ENCODE measurements at places on chromosomes 5 and 9.

- no peak for DNase-seq
These were observed 56.9 kb upstream of the SIMC1 start for GRCh38 chr5:176181271-176181855.

DNA sequence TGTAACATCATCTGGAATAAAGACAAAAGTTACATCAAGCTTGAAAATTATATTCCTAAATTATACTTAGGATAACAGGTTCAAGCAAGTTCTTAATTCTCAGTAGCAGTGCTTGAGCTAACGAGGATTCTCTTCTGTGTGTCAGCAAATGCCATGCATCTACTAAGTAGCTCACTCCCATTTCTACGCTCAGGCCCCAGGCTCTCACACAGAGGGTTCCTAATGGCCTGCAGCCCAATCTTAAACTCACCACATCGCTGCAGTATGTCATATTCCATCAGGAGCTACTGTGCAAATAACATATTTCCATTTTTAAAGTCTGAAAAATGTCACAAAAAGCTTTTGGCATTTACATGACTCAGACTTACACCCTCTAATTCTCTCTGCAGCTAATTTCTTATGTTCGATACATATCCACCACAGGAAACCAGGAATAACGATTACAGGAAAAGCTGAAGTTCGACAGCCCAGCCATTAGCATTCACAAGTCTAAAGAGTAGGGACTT, 474.8 kb downstream of the EFNA5 start:
- no peak for DNase-seq

DNA sequence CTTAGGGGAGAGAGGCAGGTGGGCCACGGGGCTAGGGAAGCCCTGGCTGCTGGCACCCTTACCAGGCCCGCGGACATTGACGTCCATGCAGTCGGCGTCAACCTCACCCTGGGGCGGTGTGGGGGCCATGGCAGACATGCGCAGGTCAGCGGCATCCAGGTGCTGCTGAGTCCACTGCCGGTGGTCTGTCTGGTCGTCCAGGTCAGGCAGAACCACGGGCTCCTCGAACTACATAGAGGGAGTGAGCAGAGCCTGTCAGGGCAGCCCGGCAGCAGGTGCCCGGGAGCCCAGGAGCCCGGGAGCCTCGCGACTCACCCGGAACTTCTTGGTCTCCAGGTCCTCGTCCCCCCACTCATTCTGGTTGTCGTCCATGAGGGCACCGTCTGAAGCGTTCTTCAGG, 18.8 kb upstream of the SEC16A start:
- DNase-seq = no peak

GRCh38 chr9:38107811-38108304, 38.8 kb upstream of the SHB start:
- no peak for DNase-seq

GRCh38 chr9:126307322-126308061, 19.1 kb upstream of the MVB12B start:
- DNase-seq = no peak

GRCh38 chr5:17020678-17021601, 84.9 kb upstream of the MYO10 start:
- DNase-seq = no peak

DNA sequence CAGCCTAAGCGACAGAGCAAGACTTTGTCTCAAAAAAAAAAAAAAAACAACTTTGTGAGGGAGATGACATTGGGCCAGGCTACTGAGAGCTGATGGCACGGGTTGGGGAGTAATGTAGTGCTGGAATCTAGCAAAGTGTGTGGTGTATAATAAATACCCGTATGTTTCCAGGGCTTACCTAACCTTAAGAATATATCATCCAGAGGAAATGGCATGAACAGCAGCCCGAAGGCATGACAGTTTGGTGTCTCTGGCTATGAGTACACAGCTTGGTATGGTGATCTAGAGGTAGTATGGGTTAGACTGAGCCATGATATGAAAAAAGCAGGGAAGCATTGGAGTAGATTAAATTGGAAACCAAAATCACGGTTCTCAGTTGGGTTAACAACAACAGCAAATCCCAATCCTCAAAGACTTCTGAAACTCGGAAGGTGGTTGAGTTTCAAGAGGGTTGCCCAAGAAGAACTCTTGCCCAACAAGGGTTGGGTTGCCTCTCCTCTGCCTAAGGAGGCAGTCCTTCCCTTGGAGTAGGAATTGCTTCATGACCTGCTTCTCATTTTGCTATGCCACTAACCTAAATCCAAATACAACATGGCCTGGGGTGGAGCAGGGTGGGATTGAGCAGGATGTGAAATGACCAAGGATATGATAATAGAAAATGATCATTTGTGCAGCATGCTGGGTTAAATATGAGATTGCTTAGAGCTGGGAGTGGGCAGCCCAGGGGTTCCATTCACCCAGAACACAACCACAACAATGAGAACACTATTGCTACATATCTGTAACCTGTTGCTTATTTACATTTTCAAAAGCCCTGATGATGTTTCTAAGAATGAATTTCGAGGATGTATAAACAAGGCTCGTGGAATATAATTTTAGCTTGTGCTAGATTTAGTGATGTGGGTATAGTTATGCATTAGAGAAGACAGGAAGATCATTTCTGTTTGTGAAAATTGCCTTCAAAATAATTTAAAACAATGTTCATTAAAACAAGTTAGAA, 64.6 kb upstream of the ZFR start:
- DNase-seq = no peak

- DNase-seq = no peak
These were observed 124.4 kb upstream of the NMUR2 start for GRCh38 chr5:152529440-152529839.

- DNase-seq = no peak
These were observed 60.8 kb downstream of the SEMA4D start for GRCh38 chr9:89436963-89437625.

DNA sequence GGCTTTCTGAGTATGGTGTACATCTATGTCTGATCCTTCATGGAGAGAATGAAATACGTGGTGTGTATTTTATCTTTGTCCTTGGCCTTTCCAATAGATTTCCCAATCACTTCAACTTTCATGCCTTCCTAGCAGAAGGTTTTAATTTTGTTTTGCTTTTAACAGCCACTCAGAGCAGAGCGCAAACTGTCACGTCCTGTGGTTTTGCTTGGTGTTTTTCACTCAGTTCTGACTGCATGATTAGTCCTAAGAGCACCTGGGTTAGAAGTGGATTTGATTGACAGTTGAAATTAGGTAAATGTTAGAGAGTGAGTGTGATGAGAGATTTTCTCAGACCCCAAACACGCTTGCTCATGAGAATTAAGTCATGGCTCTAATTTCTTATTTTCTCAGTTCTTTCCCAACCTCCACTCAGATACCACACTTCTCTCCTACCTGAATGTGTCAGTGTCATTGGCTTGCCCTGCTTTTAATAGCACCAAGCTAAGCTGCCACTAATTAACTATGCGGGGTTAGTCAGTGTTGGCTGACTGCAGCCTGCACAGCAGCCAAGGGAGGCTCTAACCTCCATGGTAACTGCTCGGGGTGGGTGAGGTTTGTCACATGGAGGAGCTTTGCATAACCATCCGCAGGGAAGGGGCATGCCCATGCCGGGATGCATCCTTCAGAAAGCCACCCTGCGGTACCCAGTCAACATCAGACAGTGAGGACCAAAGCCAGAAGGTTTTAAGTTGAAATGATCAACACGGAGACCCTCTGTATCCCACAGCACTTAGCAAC, 173.4 kb downstream of the NR3C1 start:
- no peak for DNase-seq

- no peak for DNase-seq
These were observed 39.3 kb upstream of the RICTOR start for GRCh38 chr5:39113354-39113953.

DNA sequence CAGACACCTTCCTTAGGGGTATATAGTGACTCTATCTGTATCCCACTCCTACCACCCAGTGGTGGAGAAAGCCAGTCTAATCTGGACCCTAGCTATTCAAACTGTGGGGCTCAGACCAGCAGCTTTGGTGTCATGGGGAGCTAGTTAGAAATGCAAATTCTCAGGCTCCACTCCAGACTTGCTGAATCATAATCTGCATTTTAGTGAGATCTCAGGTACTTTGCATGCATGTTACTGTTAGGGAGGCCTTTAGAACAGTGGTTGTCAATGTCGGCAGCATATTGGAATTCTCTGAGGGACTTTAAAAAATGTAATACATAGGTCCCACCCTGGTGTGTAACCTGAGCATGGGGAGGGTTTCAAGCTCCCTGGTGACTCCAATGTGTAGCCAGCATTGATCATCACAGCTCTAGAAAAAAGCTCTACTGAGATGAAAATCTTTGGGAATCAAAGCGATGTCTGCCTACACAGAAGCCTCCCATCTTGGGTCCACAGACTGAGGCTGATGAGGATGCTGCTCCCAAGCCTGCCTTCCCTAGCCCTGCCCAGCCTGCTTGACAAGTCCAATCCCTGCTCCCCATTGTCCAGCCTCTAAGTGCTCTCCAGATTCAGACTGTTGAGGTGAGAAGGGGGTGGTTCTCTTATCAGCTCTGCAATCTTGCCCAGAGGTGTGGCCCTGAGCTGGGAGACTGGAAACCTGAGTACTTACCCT, 11.9 kb upstream of the GM2A start:
- DNase-seq = no peak

- DNase-seq = no peak
These were observed 40.9 kb downstream of the AMBP start for GRCh38 chr9:114037249-114037648.

DNA sequence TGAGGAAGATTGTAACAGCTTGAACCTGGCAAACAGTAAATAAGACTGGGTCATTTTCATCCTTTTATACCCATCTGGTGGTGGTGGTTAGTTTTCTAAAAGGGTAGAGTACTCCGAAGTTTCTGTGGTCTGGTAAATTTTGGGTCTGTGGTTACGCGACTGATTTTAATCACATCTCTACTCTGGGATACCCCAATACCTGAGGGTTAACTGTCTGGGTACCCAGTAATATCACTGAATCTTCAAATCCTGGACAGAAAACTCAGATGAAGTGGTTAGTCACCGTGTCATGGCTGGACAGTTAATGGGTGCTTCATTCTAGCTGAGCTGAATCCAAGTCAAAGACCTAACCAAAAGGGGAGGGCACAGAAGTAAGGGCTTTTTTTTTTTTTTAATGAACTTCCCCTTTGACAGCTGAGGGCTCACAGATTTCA, 474.2 kb downstream of the GADD45G start:
- no peak for DNase-seq

DNA sequence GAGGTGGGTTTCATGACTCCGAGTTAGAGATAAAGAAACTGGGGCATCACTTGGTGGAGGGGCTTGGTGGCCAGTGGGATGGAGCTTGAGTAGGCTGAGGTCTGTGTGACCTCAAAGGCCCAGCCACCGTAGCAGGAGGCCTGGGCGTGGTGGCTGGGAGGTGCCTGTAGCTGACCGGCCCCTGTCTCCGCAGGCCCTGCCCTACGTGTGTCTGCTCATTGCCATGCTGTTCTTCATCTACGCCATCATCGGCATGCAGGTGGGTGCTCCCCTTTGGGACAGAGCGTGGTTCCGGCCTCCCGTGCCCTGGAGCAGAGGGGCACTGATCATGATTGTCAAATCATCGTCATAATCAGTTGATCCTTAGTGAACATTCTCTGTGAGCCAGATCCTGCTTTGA, 196.2 kb downstream of the CACNA1B start:
- no peak for DNase-seq

- no peak for DNase-seq
These were observed 246.5 kb downstream of the PTPRD start for GRCh38 chr9:10366171-10366779.

DNA sequence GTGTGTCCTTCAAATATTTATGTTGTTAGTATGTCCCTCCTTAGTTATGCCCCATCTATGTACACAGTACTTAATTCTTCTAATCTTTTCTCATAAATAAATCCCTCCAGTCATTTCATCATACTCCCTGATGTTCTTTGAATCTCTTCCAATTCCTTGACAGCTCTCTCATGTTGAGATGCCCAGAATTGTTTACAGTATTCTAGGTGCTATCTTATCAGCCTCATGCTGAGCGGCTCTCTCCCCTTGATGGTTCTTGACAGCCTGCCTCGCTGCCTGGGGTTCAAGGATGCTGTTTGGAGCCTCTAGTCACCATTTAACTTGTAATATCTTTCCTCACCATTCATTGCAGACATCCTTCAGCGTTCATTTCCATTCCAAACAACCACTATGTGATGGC, 799.2 kb downstream of the BRINP1 start:
- DNase-seq = no peak

DNA sequence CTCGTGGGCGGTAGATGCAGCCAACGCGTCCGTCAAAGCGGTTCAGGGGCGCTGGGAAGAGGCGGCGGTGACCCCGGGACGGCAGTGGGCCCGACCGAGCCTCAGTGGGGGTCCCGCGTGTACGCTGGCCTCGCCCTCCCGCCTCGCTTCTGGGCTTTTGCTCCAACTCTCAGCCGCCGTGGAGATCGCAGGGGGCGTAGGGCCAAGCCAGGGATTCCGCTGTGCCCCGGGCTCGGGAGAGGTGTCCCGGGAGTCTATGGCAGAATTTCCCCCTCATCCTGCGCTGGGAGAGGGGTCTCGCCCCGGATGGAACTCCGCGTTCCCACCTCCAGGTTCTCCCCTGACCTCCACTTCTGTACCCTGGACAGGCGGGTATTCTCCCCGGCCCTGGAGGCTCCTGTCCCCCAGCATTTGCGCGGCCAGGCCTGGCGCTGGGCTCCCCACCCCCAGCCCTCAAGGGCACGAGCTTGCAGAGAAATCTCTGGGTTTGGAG, 131.9 kb downstream of the MRPL36 start:
- DNase-seq = no peak

- DNase-seq = no peak
These were observed 140.8 kb downstream of the COL23A1 start for GRCh38 chr5:178449163-178450070.

DNA sequence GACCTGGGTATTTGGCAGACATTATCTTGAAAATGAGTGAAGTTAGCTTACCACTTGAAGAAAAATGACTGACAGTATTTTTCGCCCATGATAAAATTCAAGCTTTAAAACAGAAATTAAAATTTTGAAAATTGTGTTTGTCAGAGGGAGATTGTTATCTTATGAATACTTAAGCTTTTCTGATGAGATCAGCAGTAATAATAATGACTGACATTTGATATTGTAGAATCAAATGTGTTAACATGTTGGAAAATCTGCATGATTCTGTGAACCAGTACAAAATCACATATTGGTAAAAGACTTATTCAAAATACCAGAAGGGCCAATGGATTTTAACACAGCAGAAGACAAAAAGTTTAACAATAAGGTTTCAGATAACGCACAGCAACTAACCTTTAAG, 94.0 kb downstream of the MSX2 start:
- no peak for DNase-seq

- DNase-seq = no peak
These were observed 160.7 kb downstream of the CACNA1B start for GRCh38 chr9:138038244-138038671.

DNA sequence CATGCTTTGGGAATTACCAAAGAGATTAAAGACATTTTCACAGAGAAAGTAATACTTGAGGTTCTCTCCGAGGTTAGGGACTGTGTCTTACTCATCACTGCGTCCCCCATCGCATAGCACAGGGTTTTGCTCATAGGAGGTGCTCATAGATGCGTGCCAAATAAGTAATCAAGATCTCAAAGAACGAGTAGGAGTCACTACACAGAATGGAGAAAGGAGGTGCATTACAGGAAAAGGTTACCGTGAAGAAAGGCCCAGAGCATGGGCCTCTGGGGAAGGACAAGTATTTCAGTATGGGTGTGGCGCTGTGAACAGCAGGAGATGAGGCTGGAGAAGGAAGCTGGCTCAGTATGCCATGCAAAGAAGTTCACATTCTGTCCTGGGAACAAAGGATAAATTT, 182.4 kb downstream of the ACTL7B start:
- no peak for DNase-seq

GRCh38 chr5:94471521-94471920, 146.9 kb downstream of the KIAA0825 start:
- no peak for DNase-seq
